COLO829 (cell line): ENCODE measurements at places on chromosomes 7 and 10.

DNA sequence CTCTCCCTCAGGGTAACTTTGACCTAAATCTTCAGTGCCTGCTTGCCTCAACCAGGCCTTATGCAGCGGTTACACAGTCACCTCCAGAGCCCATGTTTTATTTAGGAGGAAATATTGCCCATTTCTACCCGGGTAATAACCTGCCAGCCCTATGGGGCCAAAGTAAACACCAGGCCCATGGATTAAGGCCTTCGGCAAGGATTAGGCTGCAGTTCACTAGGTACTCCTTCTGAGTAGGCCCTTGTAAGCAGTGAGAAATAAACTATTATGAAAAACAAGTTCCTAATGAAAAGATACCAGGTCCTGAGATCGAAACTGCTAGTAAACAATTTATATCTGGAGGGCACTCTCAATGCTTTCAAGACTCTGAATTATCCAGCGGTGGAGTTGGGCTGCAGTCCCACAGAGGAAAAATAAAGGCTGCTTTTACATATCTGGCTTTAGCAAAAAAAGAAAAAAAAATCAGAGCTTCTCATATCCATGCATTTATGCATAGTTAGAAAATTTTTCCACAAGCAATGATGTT is 3.7 kb upstream of the HOXA10 start:
- no peak for DNase-seq

- DNase-seq, result no peak
These were observed 16.7 kb downstream of the DLG5 start for GRCh38 chr10:77909749-77910375.

- DNase-seq, result no peak
These were observed 116.8 kb downstream of the GLI3 start for GRCh38 chr7:42120191-42120590.

- no peak for DNase-seq
These were observed 101.8 kb downstream of the PTPRE start for GRCh38 chr10:128008521-128009250.

DNA sequence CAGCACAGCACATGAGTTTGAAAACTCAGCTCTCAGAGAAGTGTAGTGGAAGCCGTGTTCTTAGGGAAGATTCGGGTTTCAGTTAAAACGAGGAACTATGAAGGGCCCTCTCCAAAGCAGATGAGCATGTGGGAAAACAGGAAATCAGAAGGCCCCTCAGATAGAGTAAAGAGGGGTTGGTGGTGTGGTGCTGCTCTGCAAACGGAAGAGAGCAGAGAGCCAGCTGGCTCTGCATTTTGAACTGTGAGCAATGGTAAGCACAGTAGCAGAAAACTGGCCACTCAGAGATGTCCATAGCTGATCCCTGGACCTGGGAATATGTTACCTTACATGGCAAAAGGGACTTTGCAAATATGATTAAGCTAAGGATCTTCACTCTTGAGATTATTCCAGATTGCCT is 27.9 kb upstream of the CUL1 start:
- no peak for DNase-seq

DNA sequence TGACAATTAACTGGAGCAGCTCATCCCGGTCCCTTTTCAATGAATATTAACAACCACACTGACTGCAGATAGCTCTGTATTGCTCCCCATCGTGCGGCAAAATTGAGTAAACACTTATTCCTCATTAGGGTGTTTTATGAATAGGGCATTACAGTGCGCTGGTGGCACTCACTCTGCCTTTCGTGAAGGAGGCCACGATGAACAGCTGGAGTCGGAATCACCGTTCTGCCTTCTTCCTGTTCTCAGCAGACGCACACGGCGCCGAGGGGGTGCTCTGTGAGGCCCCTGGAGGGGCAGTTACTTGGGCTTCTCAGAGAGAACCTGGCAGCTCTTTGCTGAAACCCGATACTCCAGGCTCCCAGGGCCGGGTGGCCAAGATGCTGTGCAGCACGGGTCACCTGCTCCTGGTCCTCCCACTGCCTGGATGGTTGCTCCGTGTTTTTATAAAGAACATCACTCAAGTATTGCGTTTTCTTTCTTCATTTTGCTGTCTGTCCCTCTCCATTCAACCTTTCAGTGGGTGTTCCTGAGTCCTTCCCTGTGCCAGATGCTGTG is 241.9 kb downstream of the GLRX3 start:
- DNase-seq, result no peak

DNA sequence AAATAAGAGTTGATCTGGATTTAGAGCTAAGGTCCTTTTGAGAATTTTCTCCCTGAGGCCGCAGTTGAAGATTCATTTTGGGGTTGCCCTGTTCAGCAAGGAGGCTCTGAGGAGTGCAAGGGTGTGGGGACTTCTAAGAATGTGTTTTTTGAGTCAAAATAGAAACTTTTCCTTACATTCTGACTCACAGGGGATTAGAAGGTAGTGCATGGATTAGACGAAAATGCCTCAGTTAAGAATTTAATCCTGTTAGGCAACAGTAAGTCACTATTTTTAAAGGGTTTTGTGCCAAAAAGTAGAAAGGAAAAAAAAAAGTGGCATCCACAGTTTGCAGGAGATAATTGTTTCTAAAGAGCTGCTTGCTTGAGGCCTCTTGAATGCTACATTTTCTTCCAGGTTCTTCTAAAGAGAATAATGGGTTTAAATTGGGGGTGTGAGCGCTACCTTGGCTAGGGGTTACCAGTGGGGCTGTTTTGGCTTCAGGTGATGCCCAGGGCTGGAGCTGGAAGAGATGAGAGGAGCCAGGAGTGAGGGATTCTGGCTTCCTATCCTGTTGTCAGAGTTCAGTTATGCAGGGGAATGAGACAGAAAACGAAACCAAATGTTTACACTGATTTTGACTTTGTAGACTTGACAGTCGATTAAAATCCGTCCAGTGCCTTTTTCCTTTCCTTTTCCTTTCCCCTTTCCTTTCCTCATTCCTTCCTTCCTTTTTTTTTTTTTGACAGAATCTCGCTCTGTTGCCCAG is 52.9 kb downstream of the BAMBI start:
- DNase-seq, result no peak
